OCI-LY7 (cell line): ENCODE measurements at places on chromosomes 5 and 9. TPM values are rescaled to one million over a fixed set of nuclear protein-coding genes. Genes with fewer than 3 reads are reported as not detected.

SNX24 gene
- total RNA-seq = 14.5 and 19.6 TPM in 2 replicates

ZNF879 gene
- 0.55 and 0.65 TPM in 2 replicates for total RNA-seq

SLIT3 gene
- not detected in 2 replicates for total RNA-seq

ACTBL2 gene
- total RNA-seq = not detected in 2 replicates

ZDHHC21 gene
- 16.2 and 19.3 TPM in 2 replicates for total RNA-seq

IFNA13 gene
- not detected in 2 replicates for total RNA-seq

C9 gene
- total RNA-seq = not detected in 2 replicates

ACTL7B gene
- total RNA-seq = not detected in 2 replicates

ZNF366 gene
- total RNA-seq = not detected in 2 replicates

HMCN2 gene
- total RNA-seq = not detected in 2 replicates

PPP1R26 gene
- total RNA-seq = 0.21 and 0.52 TPM in 2 replicates

SHC3 gene
- not detected in 2 replicates for total RNA-seq

CD274 gene
- 0.15 and 1.2 TPM in 2 replicates for total RNA-seq

SIT1 gene
- total RNA-seq = 93.0 and 121 TPM in 2 replicates

SPINK13 gene
- total RNA-seq = not detected in 2 replicates

PITX1 gene
- total RNA-seq = 66.8 and 76.4 TPM in 2 replicates

SLC34A3 gene
- not detected in 2 replicates for total RNA-seq
